ENCODE measurements at places on chromosomes 16 and 17. TPM values are rescaled to one million over a fixed set of nuclear protein-coding genes. Genes with fewer than 3 reads are reported as not detected.

DNA sequence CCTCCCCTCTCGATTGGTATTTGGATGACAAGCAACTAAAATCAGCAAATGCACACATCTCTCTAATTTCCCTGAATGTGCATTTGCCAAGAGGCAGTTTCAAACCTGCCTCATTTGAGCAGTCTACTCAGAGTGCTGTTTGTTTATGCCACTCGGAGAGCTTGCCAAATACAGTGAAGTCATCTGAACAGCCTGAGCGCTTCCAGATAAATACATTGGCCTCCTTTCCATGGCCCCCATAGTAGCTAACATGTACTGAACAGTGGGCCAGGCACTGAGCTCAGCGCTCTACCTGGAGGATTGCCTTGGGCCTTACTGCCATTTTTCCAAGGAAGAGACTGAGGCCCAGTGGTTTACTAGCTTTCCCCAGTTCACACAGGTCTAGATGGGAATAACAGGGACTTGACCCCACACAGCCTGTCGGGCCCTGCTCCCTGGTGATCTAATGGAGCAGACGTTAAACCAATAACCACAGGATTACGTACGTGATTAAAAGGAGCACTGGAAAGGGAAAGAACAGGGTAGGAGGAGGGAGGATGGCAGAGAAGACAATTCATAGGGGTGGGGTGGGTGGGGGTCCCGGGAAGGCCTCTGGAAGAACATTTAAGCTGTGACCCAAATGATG lies 18.7 kb upstream of the ANKRD40CL start:
- no peak for DNase-seq

GRCh38 chr17:48062273-48062672 lies 14.1 kb downstream of the NFE2L1 start:
- DNase-seq: no peak

DNA sequence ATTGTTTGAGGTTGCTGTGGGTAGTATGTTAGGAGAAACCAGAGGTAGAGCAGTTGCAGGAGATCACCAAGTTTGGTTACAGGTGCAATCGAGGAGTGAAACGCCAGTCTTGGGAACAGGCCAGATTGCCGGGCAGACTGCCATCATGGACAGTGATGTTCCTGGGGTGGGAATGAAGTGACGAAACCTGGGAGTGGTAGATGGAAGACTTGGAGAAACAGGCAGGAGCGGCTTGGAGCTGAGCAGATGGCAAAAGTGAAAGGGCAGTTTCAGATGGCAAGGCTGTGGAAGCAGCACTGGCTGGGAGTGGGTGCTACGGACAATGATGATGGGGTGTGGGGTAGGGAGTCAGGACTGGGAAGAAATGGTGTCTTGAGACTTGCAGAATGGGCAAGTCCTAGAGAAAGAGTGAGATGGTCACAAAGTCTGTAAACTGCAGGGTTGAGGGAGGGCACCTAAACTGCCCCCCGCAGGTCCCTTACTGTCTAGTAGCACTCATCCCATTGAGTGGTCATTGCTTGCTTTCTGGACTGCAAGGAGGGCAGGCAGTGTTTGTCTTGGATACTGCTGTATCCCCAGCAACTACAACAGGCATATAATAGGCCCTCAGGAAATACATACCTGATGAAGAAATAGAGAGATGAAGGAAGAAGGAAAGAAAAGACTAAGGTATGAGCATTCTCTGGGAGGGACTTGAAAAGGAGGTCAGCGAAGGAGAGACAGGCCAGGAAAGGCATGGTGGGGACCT lies 29.5 kb upstream of the ULK2 start:
- no peak for DNase-seq

- DNase-seq: peak; percentile 15
Observed at GRCh38 chr17:21318439-21318838, 33.9 kb downstream of the MAP2K3 start.

DNA sequence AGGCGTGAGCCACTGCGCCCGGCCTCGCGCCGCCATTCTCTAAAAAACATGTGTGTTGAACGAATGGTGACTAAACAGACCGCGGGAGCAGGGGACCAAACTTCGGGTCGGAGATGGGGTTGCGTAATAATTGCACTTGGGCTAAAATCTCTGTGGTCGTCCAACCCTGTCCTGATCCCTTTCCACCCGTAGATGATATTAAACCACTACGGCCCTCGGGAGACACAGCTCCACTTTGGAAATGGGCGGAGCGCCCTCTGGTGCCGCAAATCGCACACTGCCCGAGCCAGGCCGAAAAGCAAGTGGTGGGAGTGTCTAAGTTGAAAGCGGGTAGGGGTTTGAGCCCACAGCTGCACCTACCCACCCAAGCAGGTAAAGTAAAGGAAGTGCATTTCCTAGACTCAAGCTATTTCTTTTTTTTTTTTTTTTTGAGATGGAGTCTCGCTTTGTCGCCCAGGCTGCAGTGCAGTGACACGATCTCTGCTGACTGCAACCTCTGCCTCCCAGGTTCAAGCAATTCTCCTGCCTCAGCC lies 17.0 kb downstream of the CAVIN1 start:
- DNase-seq: peak; percentile 86

- DNase-seq: no peak
Observed at GRCh38 chr17:8934346-8934745, 31.2 kb downstream of the PIK3R5 start.

- peak; percentile 31 for DNase-seq
Observed at GRCh38 chr16:71367241-71367976, 8.9 kb downstream of the CALB2 start.

- peak; percentile 77 for DNase-seq
Observed at GRCh38 chr16:842061-842476, 41.5 kb upstream of the GNG13 start.

DNA sequence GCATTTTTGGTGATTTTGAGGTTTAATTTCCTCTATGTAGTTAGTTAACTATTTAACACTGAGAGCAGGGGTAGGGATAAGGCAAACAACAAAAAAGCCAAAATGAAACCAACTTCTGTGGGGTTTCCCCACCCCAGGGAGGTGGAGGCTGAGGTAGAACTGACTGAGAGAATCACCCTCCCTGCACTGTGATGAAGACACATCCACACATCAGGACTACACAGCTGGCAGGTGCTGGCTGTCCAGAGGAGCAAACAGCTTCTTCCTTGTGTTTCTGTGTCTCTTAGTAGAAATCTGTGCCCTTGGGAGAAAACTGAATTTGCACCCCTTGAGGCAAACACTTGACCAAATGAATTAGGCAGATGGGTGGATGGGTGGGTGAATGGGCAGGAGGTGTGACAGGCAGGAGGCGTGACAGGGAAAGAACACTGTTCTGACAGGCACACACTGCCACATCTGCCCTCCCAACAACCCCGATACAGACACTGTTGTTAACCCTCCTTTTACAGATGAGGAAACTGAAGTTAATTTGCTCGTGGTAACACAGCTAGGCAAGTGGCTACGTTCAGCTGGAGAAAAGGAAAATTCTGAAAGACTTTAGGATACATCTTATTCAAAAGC lies 62.9 kb upstream of the AMZ2 start:
- DNase-seq: no peak

GRCh38 chr16:21264571-21265036 lies 13.5 kb downstream of the CRYM start:
- no peak for DNase-seq

DNA sequence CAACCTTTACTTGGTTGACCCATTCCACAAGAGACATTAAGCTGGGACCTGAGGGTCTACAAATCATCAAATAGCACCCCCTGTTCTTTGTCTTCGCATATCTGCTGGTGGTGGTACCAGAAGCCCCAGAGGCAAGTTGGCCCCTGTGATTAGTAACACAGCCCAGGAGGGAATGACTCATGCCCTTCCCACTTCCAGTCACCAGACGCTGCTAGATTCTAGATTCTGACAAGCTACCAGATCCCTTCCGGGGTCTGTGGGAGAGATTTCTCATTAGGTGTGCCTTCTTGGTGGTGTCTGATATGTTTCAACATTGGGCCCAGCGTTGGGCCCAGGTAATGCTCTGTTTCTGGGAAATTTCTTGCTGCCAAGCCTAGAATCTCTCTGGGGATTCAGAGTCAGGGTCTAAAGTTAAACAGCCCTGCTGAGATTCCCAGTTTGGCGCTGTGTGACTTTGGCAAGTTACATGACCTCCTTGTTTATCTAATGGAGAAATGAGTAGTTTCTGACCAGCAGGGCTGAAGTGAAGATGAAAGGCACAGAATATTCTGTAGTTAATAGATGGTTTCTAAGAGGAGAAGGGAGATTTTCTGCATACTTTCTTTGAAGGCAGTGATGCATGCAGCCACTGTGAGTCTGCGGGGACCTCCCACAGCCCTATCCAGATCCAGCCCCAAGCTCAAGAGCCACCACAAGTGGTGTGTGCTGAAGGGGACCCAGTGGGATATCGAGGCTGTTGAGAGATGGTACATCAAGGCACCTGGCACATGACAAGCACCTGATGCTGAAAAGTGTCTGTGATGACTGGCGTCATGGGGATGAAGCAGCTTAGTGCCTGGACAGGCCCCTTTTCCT lies 3.9 kb downstream of the TRPV2 start:
- peak; percentile 21 for DNase-seq

DNA sequence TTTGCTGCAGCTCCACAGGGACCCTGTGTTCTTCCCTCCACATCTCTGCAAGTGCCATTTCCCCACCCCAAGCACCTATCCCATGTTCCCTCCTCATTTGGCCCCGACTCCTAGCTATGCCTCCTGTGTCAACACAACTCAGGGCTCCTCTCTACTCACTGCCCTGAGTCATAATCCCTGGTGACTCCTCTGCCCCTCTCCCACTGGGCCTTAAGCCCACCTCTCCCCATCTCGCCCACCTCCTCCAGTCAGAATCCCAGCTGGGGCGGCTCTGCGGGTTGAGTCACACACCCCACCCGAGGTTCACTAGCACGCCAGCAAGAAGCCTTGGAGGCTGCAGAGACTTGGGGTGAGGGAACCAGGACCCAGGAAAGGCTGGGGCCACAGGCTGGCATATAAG lies 346.2 kb downstream of the FOXL1 start:
- no peak for DNase-seq

The SEPTIN12 gene
- not detected for total RNA-seq

The PRDM7 gene
- total RNA-seq: not detected
